ENCODE measurements at places on chromosomes 6 and 20.

DNA sequence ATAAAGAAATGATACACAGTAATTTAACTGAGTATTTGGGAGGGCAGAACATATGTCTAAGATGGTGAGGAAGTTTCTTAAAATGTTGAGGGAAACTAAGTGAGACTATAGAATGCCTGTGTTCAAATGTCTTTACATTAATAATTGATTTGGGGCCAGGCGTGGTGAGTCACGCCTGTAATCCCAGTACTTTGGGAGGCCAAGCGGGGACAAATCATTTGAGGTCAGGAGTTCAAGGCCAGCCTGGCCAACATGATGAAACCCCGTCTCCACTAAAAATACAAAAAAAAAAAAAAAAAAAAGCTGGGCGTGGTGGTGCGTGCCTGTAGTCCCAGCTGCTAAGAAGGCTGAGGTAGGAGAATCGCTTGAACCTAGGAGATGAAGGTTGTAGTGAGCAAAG lies 66.7 kb downstream of the THEMIS start:
- DNase-seq = no peak

GRCh38 chr6:52209770-52210169 lies 23.6 kb downstream of the IL17A start:
- DNase-seq = no peak

DNA sequence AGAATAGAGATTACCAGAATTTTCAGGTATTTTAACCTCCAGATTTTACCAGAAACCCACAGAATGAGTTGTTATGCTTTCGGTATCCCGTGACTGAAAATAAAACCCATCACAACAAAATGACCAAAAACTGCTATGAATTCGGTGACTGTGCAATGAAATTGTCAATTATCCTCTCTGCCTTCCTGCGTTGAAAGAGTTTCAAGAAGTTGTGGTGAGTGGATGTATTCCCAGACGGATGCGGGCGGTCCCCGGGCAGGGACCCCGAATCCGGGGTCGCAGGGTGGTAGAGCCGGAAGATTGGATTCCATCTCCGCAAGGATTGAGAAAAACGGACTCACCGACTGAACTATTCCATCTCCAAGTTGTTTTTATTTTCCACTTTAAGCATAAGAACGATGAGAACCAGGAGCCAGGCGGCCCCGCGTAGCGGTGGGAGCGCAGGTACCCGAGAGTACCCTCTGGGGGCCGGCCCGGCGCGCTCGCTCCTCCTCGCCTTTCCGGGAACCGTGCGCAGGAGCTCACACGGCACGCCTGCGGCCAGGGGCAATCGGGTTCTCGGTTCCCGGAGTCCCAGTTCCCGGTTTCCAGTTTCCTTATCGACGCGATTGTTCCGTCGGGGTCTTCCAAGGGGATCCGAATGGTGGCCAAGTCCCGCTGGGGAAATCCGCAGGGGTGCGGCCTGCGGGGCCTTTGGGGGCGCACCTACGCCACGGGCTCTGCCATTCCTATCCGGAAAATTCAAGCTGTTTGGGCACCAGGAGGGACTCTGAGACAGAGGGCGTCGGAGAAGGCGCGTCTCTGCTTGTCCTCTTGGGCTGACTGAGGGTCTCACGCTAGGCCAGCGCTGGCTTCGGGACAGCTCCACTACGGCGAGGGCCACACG lies 104.9 kb upstream of the PRDM1 start:
- no peak for DNase-seq

- no peak for DNase-seq
Measured at GRCh38 chr6:3426091-3426926, 30.5 kb downstream of the SLC22A23 start.

- DNase-seq = no peak
Measured at GRCh38 chr20:19451923-19452295, 239.5 kb downstream of the SLC24A3 start.

- no peak for DNase-seq
Measured at GRCh38 chr6:160031442-160031841, 62.6 kb downstream of the IGF2R start.

DNA sequence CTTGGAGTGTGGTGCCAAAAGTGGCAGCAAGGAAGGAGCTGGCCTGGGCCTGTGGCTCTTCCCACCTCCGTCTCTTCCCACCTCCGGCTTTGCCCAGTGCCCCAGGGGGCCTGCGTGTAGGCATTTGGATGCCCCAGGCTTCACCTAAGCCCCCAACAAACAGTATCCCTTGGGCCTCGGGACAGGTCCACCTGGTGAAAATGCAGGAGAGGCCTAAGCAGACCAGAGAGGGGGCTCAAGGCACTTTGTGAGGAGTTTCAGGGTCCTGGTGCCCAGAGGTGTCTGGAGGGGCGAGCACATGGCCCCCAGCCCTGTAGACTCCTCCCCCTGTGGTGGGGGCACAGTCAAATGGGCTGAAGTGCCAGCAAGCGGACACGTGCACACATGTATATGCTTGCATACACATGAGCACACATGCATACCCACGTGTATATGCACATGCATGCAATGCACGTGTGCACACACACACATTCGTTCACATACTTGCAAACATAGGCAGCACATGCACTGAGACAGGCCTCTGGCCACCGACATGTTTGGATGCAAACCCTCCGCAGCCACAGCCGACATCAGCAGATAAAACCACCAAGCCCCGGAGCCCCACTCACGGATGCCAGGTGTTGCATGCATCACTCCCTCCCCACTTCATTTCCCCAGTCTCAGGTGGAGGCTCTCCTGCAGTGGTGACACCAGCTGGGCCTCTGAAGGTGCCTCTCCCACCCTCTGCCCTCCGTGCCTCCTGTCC lies 124.5 kb downstream of the TAF4 start:
- no peak for DNase-seq

GRCh38 chr6:151240036-151240685 lies 394 bp downstream of the AKAP12 start:
- DNase-seq = no peak

DNA sequence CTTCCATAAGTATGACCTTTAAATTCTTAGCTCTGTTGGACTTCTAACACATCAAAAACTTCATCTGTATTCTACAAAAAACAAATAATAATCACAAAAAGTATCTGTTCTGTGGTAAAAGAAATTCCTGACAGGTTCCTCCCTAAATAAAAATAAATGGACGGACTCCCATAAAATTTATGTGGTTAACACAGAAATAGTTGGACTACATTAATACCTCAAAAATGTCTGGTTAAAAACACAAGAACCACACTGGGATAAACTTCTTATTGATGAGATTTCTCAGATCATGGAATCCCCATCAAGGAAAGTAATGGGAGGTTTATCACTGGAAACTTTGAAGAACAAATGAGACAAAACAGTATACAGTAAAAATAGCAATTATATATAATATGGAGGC lies 172.4 kb downstream of the MOXD1 start:
- DNase-seq = no peak

GRCh38 chr6:83824388-83824801 lies 28.8 kb upstream of the RIPPLY2 start:
- no peak for DNase-seq

DNA sequence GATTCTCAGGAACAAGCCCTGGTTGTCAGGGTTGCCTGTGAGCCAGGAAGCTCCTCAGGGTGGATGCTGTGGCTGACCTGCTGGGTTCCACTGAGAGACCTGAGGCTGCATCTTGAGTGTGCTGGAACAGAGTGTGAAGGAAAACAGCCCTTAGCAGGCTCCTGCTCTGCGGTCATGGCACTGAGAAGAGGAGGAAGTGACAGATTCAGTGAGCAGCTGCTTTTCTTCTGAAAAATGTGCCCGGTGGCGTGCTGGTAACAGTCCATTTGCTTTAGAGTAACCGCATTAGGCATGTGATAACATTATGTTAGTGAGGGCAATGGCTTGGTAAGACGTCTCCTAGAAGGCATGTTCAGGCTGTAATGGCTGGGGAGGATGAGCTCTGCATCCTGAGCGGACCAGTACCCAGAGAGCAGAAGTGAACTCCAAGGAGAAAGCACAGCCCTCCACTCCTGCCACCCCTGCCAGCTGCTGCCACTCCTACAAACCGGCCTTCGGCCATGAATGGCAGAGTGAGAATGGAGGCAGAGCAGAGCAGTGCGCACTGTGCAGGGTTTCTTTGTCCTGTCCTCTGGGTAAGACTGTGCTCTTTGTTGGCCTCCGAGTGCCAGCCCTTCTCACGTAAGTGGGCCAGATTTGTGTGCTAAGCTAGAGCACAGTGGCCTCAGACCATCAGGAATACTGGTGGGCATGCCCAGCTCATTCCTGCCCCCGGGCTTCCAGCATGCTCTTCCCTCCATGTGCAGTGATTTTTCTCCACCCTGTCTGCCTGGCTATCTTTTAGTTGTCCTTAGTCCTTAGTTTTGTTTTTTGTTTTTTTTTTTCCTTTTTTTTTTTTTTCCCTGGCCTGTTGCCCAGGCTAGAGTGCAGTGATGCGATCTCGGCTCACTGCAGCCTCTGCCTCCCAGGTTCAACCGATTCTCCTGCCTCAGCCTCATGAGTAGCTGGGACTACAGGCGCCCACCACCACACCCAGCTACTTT lies 98.1 kb upstream of the VSTM2L start:
- DNase-seq = no peak

DNA sequence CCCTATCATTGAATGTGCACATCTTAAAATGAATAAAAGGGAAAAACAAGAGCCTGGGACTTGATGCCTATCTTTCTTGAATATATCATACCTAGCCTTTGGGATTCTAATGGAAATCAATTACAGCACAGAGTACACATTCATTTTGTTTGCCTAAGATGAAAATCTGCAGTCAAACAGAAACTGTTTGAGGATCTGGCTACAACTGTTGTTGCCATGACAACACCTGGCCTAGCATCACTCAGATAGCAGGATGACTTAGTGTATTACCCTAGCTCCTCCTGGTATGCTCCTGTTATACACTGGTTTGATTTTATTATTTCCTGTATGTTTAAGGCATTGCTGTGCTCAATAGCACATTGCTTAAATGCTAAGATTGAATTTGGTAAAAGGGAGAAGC lies 71.5 kb upstream of the LAMP5 start:
- no peak for DNase-seq

DNA sequence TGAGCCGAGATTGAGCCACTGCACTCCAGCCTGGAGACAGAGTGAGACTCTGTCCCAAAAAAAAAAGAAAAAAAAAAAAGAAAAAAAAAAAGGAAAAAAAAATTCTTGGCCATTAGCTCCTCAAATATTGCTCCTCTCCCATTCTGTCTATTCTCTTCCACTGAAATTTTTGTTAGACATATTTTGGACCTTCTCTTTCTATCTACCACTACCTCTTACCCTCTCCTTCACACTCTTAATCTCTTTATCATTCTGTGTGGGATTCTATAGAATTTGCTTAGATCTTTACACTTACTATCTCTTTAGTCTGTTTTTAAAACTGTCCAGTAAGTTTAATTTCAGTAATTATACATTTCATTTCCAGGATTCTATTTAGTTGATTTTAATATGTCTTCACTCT lies 85.0 kb downstream of the IRAK1BP1 start:
- no peak for DNase-seq

- no peak for DNase-seq
Measured at GRCh38 chr6:14459315-14459714, 341.7 kb downstream of the CD83 start.

DNA sequence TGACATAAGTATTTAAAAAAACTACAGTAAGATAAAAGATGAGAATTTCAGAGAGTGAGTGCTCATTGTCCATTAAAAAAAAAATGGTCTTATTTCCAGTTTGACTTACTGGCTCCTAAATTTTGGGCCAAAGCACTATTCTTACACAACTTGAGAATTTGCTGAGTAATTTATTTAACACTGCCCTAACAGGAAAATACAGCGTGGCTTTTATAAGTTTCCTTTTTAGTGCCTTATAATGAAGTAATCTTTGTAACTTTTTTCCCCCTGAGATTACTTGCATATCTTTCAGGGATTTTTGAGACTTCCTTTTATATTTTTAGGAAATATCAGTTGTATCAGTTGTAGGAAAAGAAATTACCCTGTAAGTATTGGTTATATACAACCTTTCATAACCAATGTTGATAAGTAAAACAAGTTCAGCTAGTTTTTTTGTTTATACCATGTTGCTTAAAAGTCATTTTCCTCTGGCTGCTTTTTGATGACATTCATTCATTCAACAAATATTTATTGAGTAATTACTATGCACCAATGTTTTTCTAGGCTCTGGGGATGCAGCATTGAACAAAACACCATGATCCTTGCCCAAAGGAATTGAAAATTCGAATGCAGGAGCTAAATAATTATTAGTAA lies 106.4 kb upstream of the SGK1 start:
- DNase-seq = no peak
